ENCODE measurements at places on chromosomes 13 and 19.

DNA sequence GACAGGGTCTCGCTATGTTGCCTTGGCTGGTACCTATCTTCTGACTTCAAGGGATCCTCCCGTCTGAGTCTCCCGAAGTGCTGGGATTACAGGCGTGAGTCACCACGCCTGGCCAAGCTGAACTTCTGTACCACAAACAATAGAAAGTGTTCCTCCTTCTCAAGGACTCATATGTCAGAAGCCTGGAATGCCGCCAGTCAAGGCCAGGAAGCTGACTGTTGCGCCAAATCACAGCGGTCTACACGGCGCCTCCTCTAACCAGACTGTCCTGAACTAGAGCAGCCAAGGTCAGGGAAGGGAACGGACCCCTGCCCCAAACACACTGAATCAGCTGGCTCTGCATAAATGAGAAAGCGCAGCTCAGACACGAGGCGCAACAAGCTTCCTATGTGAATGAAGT is 14.6 kb downstream of the RAB20 start:
- DNase-seq = peak; percentile 97

DNA sequence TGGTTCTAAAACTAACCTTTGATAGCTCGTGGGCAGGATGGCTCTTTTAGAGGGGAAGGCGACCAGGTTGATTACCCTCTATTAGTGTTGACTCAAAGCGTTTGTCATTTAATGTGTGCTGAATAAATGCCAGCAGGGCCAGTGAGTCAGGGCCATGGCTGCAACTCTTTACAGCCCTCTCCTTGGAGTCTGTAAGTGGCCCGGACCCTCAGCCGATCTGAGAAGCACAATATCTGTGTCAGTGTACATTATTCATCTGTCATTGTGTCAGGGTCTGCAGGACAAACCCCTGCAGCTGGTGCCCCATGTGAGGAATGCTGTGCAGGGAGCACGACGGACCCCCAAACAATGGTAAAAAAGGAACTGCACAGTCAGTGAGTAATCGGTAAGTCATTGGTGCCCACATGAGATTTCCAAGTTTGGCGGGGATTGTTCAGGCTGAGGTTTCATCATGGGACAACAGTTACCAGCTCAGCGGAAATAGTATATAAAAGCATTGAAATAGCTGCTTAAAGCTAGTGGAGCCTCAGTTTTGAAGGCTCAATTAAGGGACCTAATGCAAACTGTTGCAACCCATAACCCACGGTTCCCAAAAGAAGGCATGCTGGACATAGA is 139.1 kb downstream of the ZNF675 start:
- DNase-seq = no peak

DNA sequence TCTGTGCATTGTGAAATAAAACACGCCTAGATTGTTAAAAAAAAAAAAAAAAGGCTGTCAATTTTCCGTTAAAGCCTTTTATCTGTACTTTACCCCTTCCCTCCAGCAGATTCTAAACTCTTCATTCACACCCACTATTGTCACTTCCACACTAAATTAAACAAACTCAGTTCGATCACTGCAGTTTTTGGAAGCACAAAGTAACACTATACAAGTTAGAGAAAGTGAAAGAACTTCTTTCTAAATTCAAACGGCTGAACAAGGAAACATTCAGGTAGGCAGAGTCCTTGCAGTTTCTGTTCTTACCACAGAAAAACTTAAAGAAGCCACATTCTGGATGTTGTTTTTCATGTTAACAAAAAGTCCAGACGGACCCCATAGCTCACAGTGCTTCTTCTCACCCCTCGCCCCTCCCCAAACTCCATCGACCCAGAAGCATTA is 27.5 kb upstream of the UBE2L5 start:
- DNase-seq = peak; percentile 5

DNA sequence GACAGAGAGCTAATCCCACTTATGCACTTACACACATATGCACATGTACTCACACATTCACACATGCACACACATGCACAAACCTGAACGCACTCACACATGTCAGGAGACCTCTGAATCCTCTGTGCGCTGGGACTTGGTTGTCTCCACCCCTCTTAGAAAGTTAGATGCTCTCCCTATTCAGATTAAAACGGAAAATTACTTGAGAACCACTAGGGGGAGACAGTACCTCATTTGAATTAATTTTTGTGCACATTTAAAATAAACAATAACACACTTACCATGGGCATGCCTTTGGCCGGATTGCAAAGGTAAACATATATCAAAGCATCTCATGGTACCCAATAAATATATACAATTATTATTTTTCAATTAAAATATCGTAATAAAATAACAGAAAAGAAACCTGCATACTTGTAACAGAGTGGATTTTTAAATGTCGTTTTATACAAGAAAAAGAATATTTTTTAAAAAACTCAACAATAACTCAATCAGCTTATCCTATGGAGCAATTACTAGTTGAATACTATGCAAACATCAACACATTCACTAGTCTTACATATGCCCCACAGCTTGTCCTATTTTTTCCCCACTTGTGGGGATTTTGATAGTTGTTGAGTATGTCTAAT is 9.5 kb upstream of the LILRB4 start:
- peak; percentile 63 for DNase-seq

DNA sequence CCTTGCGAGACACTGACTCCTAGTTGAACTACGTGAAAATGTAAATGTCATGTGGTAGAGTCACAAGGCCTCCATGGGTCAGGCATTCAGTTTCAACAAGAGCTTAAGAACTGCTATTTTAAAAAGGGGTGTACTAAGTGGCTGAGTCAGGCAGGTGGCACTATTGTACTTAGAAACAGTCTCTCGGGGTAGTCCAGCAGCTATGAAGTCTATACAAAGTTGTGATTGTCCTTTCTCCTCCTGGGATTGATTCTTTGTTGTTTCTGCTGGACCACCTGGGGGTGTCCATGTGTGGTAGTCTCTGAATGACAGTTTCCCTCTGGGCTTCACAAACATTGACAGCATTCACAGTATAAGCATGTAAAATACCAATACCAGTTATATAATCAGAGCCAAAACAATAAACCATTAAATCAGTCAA is 33.0 kb downstream of the UGGT2 start:
- DNase-seq = peak; percentile 88

GRCh38 chr19:19185853-19186740 is 5.9 kb downstream of the BORCS8 start:
- DNase-seq = peak; percentile 77

GRCh38 chr19:8321986-8322637 is 816 bp downstream of the RPS28 start:
- peak; percentile 39 for DNase-seq

DNA sequence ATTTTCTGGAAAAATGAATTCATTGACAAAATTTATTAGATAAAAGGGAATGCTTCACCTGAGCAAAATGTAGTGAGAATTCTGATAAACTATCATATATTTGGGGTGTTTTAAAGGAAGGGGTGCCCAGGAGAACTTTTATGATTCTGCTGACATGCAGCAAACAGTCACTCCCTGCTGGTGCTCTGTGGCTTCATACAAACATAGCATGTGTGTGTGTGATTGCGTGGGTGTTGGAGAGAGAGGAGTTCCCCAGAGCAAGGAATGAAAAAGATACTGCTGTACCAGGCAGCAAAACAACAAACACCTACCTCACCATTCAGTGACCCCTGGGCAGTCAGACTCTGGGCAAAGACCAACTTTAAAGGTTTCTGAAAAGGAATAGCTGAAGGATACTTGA is 546.7 kb downstream of the RFC3 start:
- no peak for DNase-seq

GRCh38 chr13:101556676-101557123 is 104.2 kb downstream of the ITGBL1 start:
- no peak for DNase-seq

Data from dermis blood vessel endothelial cell (primary cell).